ENCODE measurements at places on chromosomes 3 and 15.

- H3K27ac ChIP-seq = no peak overlapping the region
- no peak for DNase-seq
- no peaks in the 10 kb centered on the region for H3K4me1 ChIP-seq
- no peaks in the 10 kb centered on the region for H3K36me3 ChIP-seq
These were observed 132.2 kb downstream of the TGFBR2 start for GRCh38 chr3:30738605-30739004.

- H3K4me1 ChIP-seq = no peaks in the 10 kb centered on the region
- H3K36me3 ChIP-seq = no peaks in the 10 kb centered on the region
- H3K27me3 ChIP-seq = no peaks in the 10 kb centered on the region
- H3K4me3 ChIP-seq = no peak overlapping the region
- no peak overlapping the region for H3K27ac ChIP-seq
These were observed 242.0 kb upstream of the FEZF2 start for GRCh38 chr3:62615258-62615849.

DNA sequence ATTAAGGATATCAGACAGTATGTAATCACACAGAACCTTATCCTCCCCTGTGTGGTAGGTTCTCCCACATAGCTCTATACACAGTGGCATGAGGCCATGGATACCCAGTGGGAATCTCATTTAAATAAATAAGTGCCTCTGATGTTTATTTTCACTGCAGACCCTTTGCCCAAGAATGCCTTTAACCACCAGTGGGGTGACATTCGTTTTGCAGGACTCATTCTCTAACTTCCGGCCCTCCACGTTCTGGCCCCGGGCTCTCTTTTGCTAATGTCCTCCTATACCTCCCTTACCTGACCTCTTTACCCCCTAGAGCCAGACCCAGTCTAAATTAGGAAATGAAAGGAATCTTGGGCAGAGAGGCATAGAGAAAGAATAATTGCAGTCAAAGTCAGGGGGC is 8.3 kb downstream of the CCDC80 start:
- no peak overlapping the region for H3K27ac ChIP-seq
- no peak for DNase-seq
- no peaks in the 10 kb centered on the region for H3K36me3 ChIP-seq
- no peak overlapping the region for H3K4me3 ChIP-seq
- H3K27me3 ChIP-seq = no peaks in the 10 kb centered on the region

DNA sequence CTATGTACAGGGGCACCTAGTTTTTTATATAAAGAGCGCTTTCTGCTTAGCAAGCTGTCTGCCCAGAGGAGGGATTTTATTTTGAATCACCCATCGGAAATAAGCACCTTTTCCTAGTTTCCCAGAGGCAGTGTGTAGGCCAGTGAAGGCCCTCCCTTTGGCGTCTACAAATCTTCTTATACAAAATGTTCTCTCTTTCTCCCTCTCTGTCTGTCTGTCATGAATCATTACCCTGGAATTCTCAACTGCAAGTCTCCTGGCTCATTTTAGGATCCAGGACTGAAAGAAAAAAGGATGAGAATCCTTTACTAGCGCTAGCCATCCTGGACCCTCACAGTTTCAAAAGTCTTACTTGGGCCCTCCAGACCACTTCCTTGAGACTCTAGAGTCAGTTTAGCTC is 728.1 kb downstream of the OTOL1 start:
- H3K4me3 ChIP-seq = no peak overlapping the region
- DNase-seq = no peak
- H3K27ac ChIP-seq = no peak overlapping the region
- H3K36me3 ChIP-seq = no peaks in the 10 kb centered on the region
- H3K4me1 ChIP-seq = no peaks in the 10 kb centered on the region

- no peak overlapping the region for H3K27ac ChIP-seq
- no peaks in the 10 kb centered on the region for H3K27me3 ChIP-seq
- H3K36me3 ChIP-seq = no peaks in the 10 kb centered on the region
- H3K4me1 ChIP-seq = no peaks in the 10 kb centered on the region
These were observed 438.6 kb downstream of the ROBO1 start for GRCh38 chr3:79329154-79329553.

GRCh38 chr3:110542552-110543150 is 529.0 kb upstream of the NECTIN3 start:
- H3K36me3 ChIP-seq = no peaks in the 10 kb centered on the region
- no peak overlapping the region for H3K4me3 ChIP-seq
- DNase-seq = no peak
- no peak overlapping the region for H3K27ac ChIP-seq
- H3K27me3 ChIP-seq = no peaks in the 10 kb centered on the region
- H3K4me1 ChIP-seq = no peaks in the 10 kb centered on the region

- H3K27ac ChIP-seq = no peak overlapping the region
- no peak overlapping the region for H3K4me3 ChIP-seq
- H3K36me3 ChIP-seq = no peaks in the 10 kb centered on the region
- H3K27me3 ChIP-seq = no peaks in the 10 kb centered on the region
- no peaks in the 10 kb centered on the region for H3K4me1 ChIP-seq
These were observed 24.9 kb upstream of the ZNF710 start for GRCh38 chr15:89976246-89976600.

DNA sequence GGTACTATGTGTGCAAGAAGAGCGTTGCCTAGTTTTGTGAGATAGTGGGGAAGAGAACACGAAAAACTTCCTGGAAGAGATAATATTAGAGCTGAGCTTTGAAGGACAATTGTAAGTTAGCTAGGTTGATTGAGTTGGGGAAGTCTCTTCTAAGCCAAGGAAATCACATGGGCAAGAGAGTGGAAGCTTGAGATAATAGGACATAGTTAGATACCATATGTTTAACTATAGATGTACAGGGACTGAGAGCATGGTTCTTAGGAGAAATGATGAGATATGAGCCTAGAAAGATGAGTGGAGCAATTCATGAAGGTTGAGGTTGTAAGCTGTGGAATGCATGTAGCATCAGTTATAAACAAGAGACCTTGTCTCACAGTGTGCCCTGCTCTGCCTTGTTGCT is 30.1 kb upstream of the AQP9 start:
- H3K4me1 ChIP-seq = no peaks in the 10 kb centered on the region
- H3K27ac ChIP-seq = no peak overlapping the region
- H3K36me3 ChIP-seq = no peaks in the 10 kb centered on the region
- no peak overlapping the region for H3K4me3 ChIP-seq
- DNase-seq = no peak

- H3K36me3 ChIP-seq = no peaks in the 10 kb centered on the region
- no peak for DNase-seq
- no peaks in the 10 kb centered on the region for H3K4me1 ChIP-seq
- no peak overlapping the region for H3K4me3 ChIP-seq
These were observed 30.2 kb downstream of the PGPEP1L start for GRCh38 chr15:98977441-98977840.

DNA sequence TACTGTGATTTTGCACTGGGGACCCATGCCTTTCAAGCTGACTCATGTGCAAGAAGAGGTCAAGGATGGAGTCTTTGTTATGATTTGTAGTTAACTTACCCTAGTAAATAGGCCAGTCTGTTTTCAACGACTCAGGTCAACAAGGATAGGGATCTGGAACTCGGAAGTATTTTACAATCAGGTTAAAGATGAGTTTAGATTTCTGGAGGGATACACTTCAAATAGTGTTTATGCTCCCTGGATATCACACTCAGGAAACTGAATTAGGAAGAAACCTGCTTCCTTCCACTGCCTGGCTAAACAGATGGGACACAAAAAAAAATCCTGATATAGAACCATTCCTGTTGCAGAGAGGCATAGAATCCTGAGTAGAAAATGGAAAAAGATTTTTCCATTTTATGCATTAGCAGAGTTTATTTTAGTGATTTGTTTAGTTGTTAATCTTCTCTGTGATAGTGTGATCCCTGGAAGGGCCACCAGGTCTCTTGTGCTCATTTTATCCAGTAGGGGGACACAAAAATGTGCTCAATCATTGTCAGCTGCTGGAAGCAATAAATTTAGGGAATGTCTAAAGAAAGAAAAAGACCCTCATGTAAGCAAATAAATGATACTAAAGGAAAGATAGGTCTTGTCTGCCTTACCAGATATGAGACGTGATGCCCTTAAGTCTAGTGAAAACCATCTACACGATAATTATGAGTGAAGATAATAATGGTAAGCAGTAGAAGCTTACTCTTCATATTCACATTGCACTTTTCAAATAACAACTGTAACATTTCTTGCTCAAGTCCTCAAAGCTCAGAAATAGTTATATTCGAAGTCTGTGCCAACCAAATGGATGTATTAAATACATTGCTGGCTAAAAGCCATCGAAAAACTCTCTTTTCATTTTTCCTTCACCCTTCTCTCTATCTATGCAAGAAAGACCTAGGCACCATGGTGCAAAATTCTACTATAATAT is 452.1 kb upstream of the KCNMB2 start:
- H3K4me3 ChIP-seq = no peak overlapping the region
- H3K4me1 ChIP-seq = peaks cover 6% of the 10 kb centered on the region
- H3K27me3 ChIP-seq = no peaks in the 10 kb centered on the region

DNA sequence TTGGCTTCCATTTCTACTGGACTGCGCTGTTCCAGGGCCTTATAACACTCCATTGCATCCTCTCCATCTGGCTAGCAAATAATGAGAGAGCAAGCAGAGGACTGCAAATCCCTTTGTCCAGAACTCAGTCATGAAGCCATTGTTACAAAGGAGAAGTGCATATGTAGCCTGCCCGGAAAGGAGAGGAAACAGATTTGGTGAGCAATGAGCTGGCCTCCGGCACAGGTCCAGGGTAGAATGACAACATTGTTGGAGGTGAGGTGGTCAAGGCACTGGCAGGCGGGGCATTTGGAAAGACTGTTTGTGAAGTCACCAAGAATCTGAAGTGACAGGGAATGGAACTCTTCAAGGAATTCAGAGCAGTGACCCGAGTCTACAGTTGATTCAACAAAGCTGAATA is 25.0 kb upstream of the ATP1B3 start:
- DNase-seq = no peak
- no peaks in the 10 kb centered on the region for H3K27me3 ChIP-seq
- no peaks in the 10 kb centered on the region for H3K36me3 ChIP-seq
- no peak overlapping the region for H3K4me3 ChIP-seq

GRCh38 chr15:100718075-100718980 is 115.9 kb downstream of the ASB7 start:
- no peak for DNase-seq
- H3K4me1 ChIP-seq = no peaks in the 10 kb centered on the region
- no peak overlapping the region for H3K4me3 ChIP-seq
- H3K27ac ChIP-seq = no peak overlapping the region
- no peaks in the 10 kb centered on the region for H3K27me3 ChIP-seq

DNA sequence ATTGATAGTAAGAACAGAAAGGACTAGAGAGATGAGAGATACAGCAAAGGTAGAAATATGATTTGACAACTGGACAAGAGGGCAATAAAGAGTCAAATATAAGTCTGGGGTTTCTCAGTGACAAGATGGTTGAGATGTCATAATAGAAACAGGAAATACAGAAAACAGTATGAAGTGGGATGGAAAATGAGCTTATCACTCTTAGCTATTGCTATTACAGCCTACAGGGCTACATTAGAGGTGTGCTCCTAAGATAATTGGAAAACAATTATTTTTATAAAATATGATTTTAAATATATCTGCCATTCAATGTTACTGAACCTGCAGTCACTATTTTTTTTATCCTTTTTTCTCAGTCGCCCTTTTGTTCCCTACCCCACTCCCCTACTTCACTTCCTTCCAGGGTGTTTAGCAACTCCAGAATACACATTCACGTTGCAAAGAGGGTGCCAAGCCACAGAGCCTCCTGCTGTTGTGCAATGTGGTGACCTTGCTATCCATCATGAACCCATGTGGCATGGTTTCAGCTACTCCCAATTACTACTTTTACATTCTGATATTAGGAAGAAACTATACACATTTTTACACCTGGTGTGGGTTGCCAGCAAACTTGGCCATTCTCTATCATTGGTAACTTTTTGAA is 6.0 kb downstream of the NRG4 start:
- DNase-seq = no peak
- no peaks in the 10 kb centered on the region for H3K27me3 ChIP-seq
- H3K36me3 ChIP-seq = no peaks in the 10 kb centered on the region

GRCh38 chr3:4432259-4432658 is 34.8 kb downstream of the SUMF1 start:
- peaks cover 7% of the 10 kb centered on the region for H3K36me3 ChIP-seq
- H3K4me3 ChIP-seq = no peak overlapping the region
- no peak for DNase-seq
- no peaks in the 10 kb centered on the region for H3K27me3 ChIP-seq

- H3K4me3 ChIP-seq = no peak overlapping the region
- no peaks in the 10 kb centered on the region for H3K27me3 ChIP-seq
- H3K36me3 ChIP-seq = no peaks in the 10 kb centered on the region
These were observed 49.7 kb downstream of the SEMA5B start for GRCh38 chr3:122977746-122978466.

DNA sequence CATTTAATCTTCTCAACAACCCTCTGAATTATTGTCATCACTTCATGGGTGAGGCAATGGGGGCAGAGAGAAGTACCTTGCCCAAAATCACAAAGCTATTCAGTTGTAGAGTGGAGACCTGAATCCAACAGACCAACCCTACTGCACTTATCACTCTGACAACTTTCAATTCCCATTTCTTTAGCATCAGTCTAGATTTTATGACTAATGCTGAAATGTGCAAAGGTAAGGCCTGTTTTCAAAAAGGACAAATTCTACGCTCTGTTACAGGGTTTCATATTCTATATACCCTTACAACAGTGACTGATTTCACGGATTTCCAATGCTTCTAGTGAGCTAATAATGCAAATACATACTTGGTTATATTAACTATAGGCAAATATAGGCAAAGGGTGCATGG is 286.0 kb downstream of the ADAMTS17 start:
- no peak overlapping the region for H3K27ac ChIP-seq
- DNase-seq = no peak
- no peaks in the 10 kb centered on the region for H3K4me1 ChIP-seq

GRCh38 chr15:68205954-68206539 is 915 bp upstream of the CALML4 start:
- no peak for DNase-seq
- H3K27me3 ChIP-seq = no peaks in the 10 kb centered on the region
- H3K4me3 ChIP-seq = no peak overlapping the region
- no peak overlapping the region for H3K27ac ChIP-seq
- H3K36me3 ChIP-seq = no peaks in the 10 kb centered on the region
- H3K4me1 ChIP-seq = peaks cover 11% of the 10 kb centered on the region

DNA sequence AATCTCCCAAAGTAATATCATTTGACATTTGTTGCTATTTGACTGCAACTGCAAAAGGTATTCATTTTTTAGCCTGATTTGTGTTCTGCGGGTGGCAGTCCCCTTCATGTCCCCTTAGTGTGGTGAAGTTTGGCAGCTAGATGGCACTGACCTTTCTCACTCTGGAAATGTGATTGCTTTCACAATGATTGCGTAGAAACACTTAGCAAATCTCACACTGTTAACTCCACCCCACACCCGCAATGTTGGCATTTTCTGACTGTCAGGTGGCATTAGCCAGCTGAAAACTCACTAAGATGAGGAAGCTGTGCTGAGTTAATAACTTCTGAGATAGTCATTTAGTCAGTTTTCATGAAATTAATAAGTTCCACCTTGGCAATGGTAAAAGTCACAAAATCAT is 76.9 kb downstream of the TRIM69 start:
- DNase-seq = no peak
- no peak overlapping the region for H3K27ac ChIP-seq
- no peaks in the 10 kb centered on the region for H3K27me3 ChIP-seq
- H3K4me1 ChIP-seq = no peaks in the 10 kb centered on the region

DNA sequence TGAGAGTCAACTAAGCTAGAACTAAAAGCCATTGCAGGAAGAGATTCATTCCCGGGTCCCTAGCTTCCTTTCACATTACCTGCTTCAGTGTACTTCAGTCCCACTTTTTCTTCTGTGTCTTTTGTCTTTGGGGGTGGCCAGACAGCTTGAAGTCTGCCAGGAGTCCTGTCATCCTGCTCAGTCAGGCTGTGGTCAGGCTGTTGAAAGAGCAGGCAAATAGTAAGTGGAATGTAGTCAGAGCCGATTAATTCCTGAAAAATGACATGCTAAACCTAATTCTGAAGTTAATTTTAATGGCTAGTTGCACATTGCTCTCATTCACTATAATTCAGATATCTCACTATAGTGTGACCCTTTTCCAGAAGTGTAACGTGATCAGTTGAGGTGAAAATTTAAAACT is 129.6 kb downstream of the FMN1 start:
- H3K4me1 ChIP-seq = no peaks in the 10 kb centered on the region
- H3K27me3 ChIP-seq = no peaks in the 10 kb centered on the region
- H3K27ac ChIP-seq = no peak overlapping the region
- H3K4me3 ChIP-seq = no peak overlapping the region
